ENCODE measurements at places on chromosomes 1 and 21.

DNA sequence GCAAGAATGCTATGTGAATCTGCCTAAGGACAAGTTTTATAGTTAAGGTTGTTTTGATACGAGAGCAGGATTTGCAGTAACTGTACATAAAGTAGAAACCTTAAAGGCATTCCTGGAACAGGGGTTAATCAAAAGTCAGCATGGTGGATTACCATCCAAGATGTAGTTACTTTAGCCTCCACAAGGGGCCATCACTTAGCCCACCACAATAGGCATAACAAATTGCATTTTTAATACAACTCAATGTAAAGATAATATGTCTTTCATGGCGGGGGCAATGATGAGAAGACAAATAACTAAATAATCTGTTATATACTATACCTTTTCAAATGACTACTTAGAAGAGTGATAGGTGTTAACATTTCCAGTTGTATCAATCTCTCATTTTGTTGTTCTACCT is 611.2 kb upstream of the ADGRL4 start:
- DNase-seq: no peak

DNA sequence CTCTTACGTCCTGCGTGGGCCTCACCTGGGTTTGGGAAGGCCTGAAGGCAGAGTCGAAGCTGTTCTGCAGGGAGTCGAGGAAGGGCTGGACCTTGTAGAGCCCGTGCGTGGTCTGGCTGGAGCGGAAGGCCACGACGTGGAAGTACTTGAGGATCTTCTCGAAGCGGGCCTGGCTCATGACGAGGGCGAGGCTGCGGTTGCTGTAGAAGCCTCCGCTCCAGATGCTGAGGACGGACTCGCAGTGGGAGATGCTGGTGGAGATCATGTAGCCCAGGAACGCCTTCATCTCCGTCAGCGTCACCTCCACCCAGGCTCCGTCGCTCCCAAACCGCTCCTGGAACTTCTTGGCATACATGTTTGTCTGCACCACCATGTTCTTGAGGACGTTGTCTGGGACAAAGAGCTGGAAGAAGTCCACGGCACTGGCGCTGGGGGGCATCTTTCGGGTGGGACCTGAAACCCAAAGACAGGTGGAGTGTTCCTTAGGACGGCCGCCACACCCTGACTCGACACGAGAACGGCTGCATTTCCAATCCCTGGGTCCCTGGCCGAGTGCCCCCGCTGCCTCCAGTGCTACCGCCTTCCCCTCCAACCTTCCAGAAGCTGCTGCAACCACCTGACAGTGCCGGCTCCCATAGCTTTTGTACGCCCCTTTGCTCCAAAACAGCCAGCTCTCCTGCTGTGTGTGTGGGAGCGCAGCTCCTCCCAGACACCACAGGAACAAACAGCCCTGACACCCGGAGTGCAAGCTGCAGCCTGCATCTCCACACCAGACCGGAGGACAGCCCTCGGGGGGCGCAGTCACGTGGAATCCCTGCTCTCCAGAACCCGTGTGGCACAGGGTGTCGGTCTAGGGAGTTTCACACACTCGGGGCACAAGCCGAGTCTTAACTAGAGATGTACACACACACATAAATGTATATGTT is 69.0 kb downstream of the PGBD5 start:
- DNase-seq: no peak

DNA sequence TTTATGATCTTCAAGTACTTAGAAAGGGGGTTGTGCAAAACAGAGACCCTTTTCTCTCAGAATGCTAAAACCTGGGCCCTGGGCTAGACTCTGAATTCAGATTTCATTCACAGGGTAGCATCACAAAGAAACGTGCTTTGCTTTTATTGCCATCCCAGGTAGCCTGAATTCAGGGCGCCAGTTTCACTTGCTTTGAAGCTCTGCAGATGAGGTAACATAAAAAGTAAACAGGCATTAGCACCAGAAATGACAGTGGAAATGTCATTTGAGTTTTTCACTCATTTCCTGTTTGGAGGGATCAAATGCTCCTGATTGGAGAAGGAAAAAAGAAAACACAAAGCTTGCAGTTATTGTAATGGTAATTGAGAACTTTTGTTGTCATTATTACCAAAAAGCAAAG is 2.6 kb downstream of the SYPL2 start:
- DNase-seq: no peak

DNA sequence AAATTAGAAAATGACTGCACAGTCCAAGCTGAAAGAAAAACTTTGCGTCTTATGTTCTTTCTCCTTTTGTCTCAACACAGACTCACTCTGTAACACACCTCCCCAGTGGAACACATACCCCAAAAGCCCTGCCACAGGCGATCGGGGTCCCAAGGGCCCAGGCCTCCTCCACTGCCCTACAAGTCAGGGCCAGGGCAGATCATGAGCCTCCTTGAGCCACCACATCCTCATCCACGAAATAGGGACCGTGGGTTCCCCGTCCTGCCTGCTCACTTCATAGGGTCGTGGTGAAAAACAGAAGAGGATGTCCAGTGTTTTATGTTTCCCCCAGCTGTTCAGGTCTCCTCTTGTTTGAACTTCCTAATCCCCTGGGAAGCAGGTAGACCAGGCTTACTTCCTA is 116.7 kb downstream of the KCNN3 start:
- no peak for DNase-seq

DNA sequence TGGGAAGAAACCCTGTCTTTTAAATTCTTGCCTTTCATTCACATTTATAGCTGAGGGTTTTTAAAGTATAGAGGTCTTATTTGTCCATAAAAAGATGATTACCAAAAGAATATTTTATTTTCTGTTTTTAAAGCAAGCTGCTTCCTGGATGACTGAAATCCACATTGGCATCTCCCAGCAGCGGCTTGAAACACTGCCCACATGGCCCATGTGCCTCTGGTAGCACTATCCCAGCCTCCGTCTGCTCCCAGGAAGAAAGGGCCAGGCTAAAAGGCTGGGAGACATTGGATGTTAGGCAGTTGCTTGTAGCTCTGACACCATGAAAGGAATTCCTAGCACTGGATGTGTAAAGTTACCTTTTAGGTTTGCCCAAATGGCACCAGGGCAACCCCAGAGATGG is 169.9 kb upstream of the CACNA1E start:
- DNase-seq: no peak

- no peak for DNase-seq
Measured at GRCh38 chr1:31487143-31487542, 74.1 kb downstream of the SERINC2 start.

GRCh38 chr21:31909153-31910073 is 36.6 kb downstream of the HUNK start:
- no peak for DNase-seq

DNA sequence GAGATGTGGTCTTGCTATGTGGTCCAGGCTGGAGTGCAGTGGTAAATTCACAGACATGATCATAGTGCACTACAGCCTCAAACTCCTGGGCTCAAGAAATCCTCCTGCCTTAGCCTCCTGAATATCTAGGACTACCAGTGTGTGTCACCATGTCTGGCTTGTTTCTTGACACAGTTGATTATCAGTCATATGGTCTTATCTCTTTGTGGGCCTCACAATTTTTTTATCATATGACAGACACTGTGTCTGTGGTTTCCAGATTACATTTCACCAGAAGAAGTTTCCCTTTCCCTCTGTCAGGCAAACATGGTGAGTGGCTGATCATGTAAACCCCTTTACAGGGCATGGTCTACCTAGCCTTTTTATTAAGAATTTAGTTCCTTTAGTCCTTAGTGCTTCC is 96.1 kb downstream of the HFM1 start:
- DNase-seq: no peak

DNA sequence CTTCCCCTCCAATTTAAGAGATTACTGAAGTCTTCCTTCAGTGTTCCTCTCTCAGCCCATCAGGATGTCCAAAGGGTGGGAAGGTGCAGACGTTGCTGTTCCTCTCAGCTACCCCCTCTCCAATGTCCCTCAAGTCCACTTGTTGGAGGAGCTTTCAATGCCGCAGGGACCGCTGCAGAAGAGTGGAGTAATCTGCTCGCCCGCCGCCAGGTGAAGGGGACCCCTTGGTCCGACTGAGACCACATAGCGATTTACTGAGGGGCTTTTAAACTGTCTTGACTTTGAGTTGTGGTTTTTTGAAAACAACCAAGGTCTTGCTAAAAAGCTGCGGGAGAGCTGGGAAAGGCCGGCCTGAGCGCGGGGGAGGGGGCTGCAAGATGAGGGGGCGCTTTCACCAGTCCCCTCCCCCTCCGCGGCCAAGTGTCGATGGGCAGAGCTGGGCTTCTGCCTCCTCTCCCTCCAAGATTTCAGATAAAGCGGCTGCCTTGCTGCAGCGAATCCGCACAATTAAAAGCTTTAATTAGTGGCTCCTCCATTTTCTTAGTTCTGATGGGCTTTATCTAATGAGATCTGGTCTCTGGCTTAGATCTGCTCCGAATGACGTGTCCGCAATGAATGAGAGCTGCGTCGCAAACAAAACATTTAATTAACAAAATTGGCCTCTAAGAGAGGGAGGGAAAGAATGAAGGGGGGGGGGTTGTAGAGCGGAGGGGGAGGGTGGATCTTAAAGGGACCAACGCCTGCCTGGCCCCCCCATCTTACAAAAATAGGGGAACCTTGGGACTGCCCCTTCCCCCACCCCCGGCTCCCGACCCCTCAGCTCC is 5.9 kb downstream of the LMO4 start:
- no peak for DNase-seq

Data from activated CD8-positive, alpha-beta memory T cell treated with anti-CD3 and anti-CD28 coated beads for 48 hours (primary cell).